ENCODE measurements at places on chromosomes 3 and 15. TPM values are rescaled to one million over a fixed set of nuclear protein-coding genes. Genes with fewer than 3 reads are reported as not detected.
A peak's percentile ranks its signal among the peaks of the same experiment; 100 is the strongest.

DNA sequence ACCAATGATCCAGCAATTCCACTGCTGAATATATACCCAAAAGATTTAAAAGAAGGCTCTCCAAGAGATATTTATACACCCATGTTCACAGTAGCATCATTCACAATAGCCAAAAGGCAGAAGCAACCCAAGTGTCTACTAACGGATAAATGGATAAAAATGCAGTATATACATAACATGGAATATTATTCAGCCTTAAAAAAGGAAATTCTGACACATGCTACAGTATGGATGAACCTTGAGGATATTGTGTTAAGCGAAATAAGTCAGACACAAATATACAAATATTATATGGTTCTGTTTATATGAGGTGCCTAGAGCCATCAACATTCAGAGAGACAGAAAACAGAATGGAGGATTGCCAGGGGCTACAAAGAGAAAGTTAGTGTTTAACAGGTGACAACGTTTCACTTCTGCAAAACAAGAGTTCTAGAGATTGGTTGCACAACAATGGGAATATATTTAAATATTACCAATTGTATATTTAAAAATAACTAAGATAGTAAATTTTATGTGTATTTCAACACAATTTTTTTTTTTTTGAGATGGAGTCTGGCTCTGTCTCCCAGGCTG, 69.4 kb downstream of the STAG1 start:
- DNase-seq = no peak

GRCh38 chr3:134312873-134313846, 61.1 kb downstream of the AMOTL2 start:
- peak; percentile 54 for DNase-seq

GRCh38 chr3:143295201-143296080, 175.9 kb downstream of the CHST2 start:
- DNase-seq = no peak

GRCh38 chr3:81769299-81769698, 7.9 kb upstream of the GBE1 start:
- no peak for DNase-seq

DNA sequence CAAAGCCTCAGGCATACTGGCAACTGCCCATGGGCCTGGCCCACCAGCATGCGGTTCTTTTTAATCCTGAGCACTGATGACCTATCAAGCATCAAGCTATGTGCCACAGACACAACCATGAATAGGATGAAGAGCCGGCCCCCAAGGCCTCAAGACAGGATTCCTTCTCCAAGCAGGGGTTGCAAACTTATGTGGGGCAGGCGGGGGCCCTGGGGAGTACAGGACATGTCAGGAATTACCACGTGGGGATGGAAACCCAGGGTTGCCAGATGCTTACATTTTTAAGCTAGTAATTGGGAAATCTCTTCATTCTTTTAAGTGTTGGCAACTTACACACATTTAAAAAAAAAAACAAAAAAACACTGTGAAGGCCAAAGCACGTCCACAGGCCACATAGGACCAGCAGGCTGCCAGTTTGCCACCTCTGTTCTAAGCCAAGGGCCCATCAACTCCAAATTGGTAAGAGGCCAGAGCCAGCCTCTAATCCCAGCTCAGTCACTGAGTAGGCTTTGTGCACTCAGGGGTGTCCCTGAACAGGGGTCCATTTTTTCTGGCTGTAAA, 32.8 kb downstream of the BDH1 start:
- no peak for DNase-seq

DNA sequence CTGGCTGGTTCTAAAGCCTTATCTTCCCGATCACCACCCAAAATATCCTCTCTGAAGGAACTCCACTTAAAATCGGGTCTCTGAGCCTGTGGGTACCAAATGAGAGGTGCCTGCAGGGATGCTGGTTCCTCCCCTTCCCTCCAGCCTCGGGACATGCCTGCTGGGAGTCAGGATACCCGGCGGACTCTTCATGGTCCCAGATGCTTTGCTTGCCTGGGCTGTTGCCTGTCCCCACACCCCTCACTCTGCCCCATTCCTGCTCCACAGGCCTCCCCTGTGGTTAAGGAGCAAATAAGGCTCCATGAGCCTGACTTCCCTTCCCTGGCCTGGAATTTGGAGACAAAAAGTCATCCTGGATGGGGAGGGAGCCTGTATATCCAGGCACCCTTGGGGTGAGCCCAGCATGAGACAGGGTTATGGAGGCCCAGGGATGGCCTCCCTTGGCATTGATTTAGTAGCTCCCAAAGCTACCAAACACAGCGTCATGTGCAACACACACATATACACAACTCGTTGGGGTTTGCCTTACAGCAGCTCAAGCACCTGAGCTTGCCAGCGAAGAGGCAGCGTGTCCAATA, 12.3 kb upstream of the CORO2B start:
- DNase-seq = no peak

EXOSC7 gene
- polyA plus RNA-seq = 21.9 TPM

TRAIP gene
- polyA plus RNA-seq = 8.1 TPM

PDZRN3 gene
- polyA plus RNA-seq = 21.4 TPM

GPR62 gene
- polyA plus RNA-seq = 0.09 TPM
